ENCODE measurements at places on chromosomes 5 and 9.

DNA sequence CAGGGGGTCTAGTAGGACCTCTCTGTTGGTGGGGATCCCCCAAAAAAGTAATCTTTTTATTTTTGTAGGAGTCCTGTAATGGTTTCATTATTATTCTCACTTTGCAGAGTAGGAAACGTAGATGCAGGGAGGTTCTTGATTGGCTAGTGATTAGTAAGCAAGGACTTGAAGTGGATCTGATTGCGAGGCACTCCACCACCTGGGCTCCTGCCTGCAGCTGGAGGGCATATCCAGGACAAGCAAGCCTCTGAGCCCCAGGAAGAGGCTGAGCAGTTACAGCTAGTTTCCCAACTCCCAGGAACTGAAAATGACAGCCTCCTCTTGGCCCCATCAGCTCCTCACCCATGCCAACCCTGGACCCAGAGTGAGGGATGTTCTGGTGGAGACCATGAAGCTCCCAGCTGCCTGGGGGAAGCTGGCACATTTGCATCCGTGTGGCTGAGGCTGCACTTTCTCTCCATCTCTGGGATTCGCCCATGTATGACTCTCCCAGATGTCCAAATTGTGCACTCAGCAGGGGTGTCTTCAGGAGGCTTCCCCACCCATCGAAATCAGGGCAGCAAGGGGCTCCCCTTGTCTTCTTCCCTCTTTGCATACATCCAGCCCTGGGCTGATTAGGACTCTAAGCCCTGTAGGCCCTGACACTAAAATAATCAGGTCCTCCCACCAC is 10.2 kb downstream of the KCNIP1 start:
- no peak for DNase-seq

GRCh38 chr9:135165003-135165711 is 77.7 kb downstream of the OLFM1 start:
- DNase-seq = no peak

GRCh38 chr9:12862611-12863410 is 88.0 kb downstream of the LURAP1L start:
- peak; percentile 83 for DNase-seq

DNA sequence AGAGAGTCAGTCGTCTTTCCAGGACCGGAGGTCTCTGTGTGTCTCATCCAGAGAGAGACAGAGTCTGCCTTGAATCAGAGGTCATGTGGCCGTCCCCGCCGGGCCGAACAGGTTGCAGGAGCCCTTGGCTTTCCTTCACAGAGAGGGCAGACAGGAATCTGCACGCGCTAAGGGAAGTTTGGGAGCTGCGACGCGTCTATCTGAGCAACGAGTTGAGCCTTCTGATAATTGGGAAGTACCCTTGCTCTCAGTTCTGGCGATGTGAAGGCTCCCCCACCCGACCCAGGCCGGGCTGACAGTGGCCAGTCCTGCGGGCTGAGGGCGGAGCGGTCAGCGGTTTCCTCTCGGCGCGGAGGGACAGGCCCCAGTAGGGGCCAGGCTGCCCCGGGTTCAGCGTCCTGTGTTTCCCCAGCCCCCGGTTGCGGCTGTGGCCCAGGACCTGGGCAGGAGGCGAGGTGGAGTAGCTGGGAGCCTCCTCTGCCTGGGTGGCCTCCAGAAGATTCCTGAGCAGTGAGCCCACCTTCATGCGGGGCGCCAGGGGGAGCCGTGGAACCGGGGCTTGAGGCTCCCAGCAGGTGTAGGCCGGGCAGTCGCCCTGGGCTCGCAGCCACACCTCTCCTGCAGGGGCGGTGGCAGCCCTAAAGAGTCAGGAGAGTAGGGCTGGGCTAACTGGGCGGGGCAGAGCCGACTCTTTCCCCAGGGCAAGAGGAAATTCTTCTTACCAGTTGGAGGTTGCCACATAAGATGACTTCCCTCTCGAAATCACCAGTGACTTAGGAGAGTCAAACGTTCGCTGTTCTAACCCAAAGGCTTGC is 13.9 kb downstream of the NR2F1 start:
- no peak for DNase-seq

- DNase-seq = peak; percentile 20
These were observed 81.0 kb downstream of the MRPL36 start for GRCh38 chr5:1718669-1719068.

GRCh38 chr5:17951392-17952169 is 317.3 kb downstream of the TAF11L14 start:
- no peak for DNase-seq

DNA sequence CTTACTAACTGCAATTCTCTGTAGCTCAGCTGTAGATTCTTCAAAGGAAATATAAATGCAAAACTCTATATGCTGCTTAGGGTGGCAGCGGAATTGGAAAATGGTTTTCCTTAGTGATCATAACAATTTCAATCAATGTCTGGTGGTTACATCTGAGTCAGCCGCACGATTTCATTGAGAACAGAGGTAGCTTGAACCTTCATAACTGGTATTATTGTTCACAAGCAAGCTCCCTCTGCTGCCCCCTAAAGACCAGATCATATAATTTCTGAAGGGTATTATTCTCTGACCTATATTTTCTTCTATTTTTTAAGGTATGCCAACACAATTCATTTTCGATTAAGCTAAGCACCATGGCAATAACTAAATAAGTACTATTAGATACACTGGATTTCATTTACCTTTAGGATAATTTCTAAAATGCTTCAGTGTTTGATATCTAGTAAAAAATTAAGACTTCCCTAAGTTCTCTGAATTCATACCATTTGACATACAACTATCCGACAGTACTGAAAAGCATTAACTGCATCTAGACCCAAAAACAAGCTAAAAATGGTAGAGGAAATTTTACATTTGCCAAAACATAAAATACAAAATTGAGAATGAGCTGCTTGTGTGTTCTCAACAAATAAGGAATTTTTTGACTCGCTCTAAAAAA is 181.1 kb upstream of the SPEF2 start:
- peak; percentile 39 for DNase-seq

DNA sequence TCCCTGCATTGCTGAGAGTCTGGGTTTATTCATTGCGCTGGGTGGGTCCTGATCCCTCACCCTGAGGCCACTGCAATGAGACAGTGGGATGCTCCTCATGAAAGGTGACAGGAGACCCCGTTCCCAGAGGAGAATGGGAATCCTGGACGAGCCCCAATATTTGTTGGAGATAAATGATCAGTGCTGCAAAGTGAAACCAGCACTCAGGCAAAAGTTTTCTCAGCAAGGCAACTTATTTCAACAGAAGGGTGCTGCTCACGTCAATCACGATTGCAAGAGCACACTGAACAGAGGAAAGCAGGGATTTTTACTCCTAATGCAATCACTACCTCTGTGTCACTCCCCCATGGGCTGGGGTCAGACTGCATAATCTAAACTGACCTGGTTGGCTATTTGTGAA is 110.2 kb upstream of the MAMDC2 start:
- DNase-seq = no peak

GRCh38 chr5:180120237-180121101 is 48.9 kb upstream of the RNF130 start:
- no peak for DNase-seq

GRCh38 chr9:112925058-112925641 is 34.5 kb upstream of the SLC46A2 start:
- peak; percentile 43 for DNase-seq

DNA sequence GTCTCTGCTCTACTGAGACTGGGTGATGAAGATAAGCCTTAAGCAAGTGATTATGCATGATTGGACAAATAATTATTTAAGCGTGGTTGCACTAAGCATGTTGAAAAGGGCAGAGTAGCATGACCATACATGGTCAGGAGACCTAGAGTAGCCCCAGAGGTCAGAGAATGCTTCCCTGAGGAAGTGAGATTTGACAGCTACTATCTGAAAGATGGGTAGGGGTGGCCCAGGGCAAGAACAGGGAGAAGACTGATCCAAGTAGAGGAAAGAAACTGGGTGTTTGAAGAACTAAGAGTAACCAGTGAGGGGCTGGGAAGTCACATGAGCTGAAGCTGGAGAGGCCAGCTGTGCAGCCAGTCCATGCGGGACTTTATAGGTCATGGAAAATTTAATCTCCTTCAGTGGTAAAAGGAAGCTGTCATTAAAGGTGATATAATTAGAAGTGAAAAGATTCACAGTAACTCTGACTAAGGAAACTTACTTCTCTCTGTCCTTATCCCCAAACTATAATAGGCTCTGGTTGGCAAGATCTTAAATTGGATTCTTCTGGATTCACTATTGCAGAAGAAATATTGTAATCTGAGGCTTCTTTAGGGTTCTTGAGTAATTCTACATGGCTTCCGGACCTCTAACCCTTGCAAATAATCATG is 35.2 kb downstream of the YIPF5 start:
- no peak for DNase-seq

- no peak for DNase-seq
These were observed 26.3 kb downstream of the CSF2 start for GRCh38 chr5:132099905-132100304.

DNA sequence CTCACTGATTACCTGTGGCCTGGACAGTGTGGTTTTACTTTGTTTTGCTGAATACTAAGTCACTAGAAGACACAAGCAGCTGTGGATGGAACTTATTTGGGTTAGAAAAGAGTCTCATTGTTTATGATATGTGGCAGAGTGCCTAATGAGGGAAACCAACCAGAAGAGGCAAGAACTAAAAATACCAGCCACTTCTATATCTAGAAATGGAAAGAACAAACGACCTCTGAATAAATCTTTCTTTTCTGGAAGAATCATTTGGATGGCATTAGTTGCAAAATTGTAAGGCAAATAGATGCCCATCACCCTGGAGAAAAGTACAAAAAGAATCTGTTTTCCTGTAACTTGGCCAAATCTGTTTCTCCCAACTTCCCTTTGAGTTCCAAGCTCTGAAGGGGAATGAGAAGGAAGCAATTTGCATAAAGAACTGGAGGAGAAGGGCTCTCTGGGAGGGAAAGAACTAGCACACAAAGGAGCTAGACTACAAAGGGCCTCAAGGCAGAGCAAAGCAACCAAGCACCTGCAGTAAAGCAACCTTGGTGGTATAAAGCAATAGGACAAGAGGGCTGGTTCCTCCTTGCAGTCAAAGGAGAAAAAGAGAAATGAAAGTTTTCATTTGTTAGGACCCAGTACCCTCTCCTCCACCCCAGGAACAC is 455.4 kb downstream of the CAAP1 start:
- no peak for DNase-seq

- no peak for DNase-seq
These were observed 105.7 kb upstream of the FAM120A start for GRCh38 chr9:93345643-93346230.

DNA sequence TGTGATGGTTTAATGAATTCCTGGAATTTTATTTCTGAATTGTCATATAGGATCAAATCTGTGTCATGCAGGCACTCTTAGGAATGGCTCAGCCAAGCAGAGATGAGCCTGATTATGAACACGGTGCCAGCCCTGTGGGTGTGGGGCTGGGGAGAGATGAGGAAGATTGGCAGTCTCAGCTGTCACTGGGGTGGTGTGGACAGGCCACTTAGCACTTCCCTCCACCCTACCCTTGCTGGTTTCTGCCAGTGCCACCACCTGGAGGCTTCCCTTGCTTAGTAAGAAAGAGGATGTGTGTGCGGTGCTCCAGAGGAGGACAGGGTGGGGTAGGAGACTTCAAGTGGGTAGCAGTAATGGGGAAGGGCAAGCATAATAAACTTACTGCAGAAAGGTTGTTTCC is 226.6 kb downstream of the CD180 start:
- no peak for DNase-seq

- no peak for DNase-seq
These were observed 60.3 kb downstream of the SNX30 start for GRCh38 chr9:112810696-112811490.

GRCh38 chr5:60671899-60672692 is 27.9 kb downstream of the DEPDC1B start:
- no peak for DNase-seq

GRCh38 chr9:129580211-129580915 is 40.5 kb downstream of the C9orf50 start:
- DNase-seq = no peak

- DNase-seq = peak; percentile 44
These were observed 500.0 kb upstream of the C9orf72 start for GRCh38 chr9:28073270-28073669.

DNA sequence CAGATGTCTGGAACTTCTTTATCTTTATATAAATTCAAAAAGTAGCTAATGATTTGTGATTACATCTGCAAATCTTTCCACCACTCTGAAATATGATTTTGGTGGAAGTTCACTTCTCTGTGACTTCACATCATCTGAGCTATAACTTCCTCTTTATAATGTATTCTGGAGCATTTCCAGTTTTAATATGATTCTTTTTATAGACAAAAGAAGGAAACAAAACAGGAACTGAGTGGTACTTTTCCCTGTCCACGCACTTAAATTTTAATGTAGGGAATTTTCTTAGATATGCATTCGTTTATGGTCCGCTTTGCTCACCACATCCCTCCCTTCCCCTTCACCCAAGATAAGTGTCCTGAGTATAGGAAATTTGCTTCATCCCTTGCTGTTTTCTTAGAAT is 333.5 kb downstream of the CHSY3 start:
- DNase-seq = no peak

GRCh38 chr9:134986957-134987356 is 69.2 kb upstream of the FCN1 start:
- DNase-seq = no peak

- no peak for DNase-seq
These were observed 8.6 kb upstream of the GLE1 start for GRCh38 chr9:128495804-128496417.

DNA sequence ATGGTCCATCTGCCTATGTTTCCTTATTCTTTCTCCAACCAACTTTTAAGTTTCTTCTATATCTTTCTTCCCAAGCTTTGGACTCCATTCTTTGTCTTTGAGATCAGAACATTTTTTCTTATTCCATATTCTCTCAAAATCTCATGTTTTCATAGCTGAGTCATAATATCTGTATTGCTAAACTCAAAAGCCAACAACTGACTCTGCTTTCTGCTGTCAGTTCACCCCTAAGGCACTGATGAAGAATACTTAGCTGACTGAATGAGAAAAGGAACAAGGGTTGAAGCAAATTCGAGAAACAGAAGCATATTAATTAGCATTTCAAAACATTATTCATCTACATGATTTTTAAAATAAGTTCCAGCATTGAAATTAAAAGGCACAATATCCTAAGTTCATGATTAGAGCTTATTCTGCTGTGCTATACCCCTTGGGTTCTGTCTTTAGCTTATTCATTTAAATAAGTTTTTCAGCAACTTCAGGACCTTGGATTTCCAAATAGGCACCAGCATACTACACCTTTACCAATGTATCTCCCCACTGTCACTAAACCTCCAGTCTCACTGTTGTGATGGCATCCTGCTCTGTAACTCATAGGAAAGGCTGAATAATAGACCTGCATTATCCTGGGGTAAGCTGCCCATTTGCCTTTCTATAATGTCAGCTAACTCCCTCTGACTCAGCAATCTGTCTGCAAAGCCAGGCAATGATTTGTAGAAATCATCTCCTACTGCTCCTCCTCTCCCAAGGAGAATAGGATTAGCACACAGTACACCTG is 49.9 kb upstream of the C5orf46 start:
- DNase-seq = no peak

GRCh38 chr5:111656580-111656979 is 100.4 kb downstream of the NREP start:
- DNase-seq = no peak

GRCh38 chr5:133682451-133682850 is 70.1 kb upstream of the FSTL4 start:
- no peak for DNase-seq

DNA sequence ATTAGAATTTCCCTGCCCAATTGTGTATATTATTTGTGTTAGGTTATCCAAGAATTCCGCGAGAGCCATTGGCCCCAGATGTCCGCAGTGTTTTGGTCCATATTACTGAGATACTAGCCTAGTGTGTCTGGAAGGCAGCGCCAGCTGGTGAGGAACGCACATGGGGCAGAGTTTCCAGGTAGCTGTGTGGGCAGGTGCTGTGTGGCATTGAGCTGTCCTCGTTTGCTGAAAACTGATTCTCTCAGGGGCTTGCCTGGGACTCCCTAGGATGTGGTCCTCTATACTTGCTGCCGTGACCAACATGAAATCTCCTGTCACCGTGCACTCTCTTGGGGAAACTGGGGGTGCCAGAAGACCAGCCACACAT is 288.7 kb downstream of the FANCC start:
- peak; percentile 68 for DNase-seq
